ENCODE measurements at places on chromosomes 12 and 14. TPM values are rescaled to one million over a fixed set of nuclear protein-coding genes. Genes with fewer than 3 reads are reported as not detected.

The KHNYN gene
- 76.6 TPM for total RNA-seq

The MYF6 gene
- not detected for total RNA-seq

The GSC gene
- not detected for total RNA-seq

The POTEG gene
- not detected for total RNA-seq

The NTS gene
- total RNA-seq: not detected

The RERG gene
- not detected for total RNA-seq

The VAMP1 gene
- total RNA-seq: 47.8 TPM

The SLC24A4 gene
- not detected for total RNA-seq

The LRFN5 gene
- not detected for total RNA-seq

The TMEM253 gene
- total RNA-seq: not detected

The STXBP6 gene
- total RNA-seq: not detected

The CACNA2D4 gene
- 12.3 TPM for total RNA-seq

The MSRB3 gene
- total RNA-seq: not detected

The OAS2 gene
- 140 TPM for total RNA-seq

The TAS2R20 gene
- total RNA-seq: 2.3 TPM

The METTL1 gene
- 34.8 TPM for total RNA-seq

The PCED1B gene
- 42.3 TPM for total RNA-seq

The RASSF3 gene
- total RNA-seq: 75.3 TPM

The WDR89 gene
- 22.1 TPM for total RNA-seq

The CACNB3 gene
- total RNA-seq: 10.4 TPM

The WNT1 gene
- not detected for total RNA-seq

The TMPRSS12 gene
- total RNA-seq: not detected

The CLEC9A gene
- total RNA-seq: not detected

The ALDH6A1 gene
- 13.9 TPM for total RNA-seq

The ITFG2 gene
- total RNA-seq: 54.4 TPM

The KRT3 gene
- total RNA-seq: not detected

The TAPBPL gene
- 45.8 TPM for total RNA-seq
